NCI-H1930 (cell line): ENCODE measurements at places on chromosomes 16 and 17.

DNA sequence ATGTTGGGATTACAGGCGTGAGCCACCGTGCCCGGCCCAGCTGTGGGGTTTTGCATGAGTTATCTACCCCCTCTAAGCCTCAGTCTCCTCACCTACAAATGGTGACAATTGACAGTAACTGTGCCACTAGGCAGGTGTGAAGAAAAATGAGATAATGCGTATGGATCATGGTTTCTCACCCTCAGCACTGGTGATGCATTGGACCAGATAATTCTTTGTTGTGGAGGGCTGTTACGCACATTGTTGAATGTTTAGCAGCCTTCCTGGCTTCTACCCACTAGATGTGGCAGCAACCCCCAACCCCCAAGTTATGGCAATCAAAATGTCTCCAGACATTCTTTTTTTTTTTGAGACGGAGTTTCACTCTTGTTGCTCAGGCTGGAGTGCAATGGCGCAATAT lies 9.0 kb upstream of the HAPSTR1 start:
- DNase-seq = no peak

- no peak for DNase-seq
Measured at GRCh38 chr17:22516861-22517636, 824.7 kb downstream of the KCNJ18 start.

DNA sequence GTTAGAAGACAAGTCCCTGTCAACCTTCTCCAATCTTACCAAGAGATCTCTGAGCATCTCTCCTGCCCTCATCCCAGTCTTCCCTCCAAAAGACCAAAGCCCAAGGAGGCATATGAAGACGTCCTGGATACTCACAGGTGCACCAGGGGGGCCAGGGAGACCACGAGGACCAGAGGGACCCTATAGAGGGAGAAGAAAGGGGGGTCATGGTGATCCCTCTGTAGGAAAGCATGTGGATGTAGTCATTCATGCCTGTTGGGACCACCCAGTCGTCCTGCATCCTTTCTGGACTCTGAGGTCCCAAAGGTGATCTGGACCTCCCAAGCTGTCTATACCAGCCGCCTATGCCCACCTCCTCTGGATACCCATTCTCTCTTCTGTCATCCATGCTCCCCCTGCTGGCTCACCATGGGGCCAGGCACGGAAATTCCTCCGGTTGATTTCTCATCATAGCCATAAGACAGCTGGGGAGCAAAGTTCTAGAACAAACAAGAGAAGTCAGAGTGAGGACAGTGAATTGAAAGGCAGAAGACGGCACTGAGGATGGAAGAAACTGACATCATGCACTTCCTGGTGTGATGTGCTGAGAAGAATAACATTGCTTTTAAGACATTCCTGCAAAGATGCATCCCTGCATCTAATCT lies 3.3 kb downstream of the COL1A1 start:
- peak; percentile 18 for DNase-seq

GRCh38 chr17:65198653-65199382 lies 61.6 kb downstream of the RGS9 start:
- DNase-seq = no peak

GRCh38 chr16:1772362-1772907 lies at the start of gene EME2:
Gene EME2 (plus strand): TSS chr16:1772810. CDS start chr16:1773228, 418 bp downstream.
- DNase-seq = no peak

DNA sequence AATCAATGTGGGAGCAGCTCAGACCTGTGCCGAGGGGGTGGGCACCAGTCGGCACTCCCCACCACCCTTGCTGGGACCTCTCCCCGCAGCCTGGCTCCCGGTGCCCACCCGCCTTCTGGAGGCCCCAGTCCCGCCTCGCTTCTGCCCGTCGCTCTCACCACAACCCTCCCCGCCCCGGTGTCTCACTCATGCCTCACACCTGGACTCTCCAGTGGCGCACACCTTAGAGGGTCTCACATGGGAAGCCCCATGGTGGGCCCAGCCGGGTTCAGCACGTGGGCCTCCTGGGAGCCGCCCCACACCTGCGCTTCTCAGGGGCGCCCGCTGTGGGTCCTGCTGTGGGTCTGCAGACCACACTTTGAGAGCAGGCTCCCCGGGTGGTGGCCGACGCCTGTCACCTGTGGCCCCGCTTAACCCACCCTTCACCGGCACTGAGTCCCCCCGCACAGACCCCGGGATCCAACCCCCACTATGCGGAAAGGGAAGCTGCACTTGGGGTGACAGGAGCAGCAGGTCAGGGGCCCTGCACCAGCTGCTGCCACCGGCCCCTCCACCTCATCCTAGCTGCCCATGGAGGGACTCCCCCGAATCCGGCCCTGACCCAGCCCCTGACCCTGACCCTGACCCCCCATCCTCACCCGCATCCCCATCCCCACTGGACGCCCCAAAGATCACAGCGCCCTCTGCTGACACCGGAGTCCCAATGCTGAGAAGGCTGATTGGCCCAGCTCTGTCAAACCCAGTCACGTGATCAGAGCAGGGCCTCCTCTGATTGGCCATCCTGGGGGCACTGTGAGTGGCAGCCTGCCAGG lies 27.4 kb upstream of the SLC38A10 start:
- no peak for DNase-seq

- DNase-seq = no peak
Measured at GRCh38 chr17:10268005-10268404, 69.6 kb upstream of the GAS7 start.

DNA sequence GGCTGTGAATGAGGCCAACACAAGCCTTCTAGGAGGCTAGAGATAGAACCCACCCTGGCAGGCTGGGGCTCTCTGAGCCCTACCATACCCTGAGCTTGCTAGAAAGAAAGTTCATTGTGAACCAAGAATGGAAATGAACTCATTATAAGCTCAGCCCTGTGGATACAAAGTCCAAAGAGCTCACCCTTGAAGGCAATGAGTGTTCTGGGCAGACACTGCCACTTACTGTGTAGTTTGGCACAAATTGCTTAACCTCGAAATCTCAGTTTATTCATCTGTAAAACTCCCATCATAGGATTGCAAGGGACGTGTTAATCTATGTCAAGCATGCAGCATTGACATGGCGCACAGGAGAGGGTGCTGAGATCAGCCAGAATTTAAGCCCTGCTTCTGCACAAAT lies 5.5 kb downstream of the KDM8 start:
- no peak for DNase-seq

DNA sequence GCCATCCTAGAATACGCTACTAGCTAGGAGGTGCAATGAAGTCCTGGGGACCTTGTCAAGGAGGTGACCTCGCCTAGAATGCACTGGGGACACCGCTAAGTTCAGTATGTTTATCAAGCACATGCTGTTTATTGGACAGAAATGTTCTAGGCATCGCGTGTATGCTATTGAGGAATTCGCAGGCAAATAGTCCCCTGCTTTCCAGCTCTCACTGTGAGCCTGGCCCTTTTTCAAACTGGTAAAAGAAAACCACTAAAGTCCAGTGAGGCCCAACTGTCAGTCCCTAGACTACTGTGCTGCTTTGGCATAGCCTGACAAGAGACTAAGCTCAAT lies 1.2 kb upstream of the FAM222B start:
- no peak for DNase-seq

- DNase-seq = no peak
Measured at GRCh38 chr16:55171241-55171640, 152.8 kb upstream of the IRX6 start.

DNA sequence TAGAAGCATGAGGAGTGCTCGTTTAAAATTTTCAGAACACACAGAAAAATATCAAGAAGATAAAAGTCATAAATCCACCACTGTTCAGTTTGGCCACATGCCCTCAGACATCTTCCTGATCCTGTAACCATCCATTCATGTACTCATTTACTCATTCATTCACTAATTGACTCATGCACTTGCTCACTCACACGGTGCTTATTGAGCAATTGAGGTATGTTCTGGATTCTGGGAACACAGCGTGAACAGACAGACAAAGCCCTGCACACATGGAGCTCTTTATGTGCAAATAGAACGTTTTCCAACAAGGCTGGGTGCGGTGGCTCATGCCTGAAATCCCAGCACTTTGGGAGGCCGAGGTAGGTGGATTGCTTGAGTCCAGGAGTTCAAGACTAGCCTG lies 10.2 kb upstream of the NATD1 start:
- DNase-seq = no peak

DNA sequence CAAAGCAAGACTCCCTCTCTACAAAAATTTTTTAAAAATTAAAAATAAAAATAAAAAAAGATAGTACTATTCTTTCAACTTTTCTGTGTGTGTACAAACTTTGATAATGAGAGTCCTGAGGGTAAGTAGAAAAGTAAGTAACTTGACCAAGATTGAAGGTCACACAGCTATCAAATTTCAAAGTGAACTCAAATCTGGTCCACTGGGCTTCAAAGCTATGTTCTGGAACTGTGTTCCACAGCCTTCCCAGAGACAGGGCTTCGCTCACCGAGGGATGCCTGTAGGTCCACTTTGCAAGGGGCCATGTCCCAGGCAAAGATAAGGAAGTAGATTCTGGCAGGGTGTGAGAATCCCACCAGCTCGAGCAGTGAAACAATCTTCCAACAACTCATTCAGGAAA lies 56.3 kb upstream of the TNRC6A start:
- no peak for DNase-seq

- DNase-seq = no peak
Measured at GRCh38 chr16:24626256-24626655, 86.9 kb downstream of the RBBP6 start.

GRCh38 chr17:63930951-63931575 lies 1.1 kb downstream of the CD79B start:
- no peak for DNase-seq

GRCh38 chr17:63082273-63082861 lies 116.3 kb downstream of the TANC2 start:
- DNase-seq = no peak

GRCh38 chr17:74213861-74214391 lies 555 bp downstream of the TTYH2 start:
- DNase-seq = no peak
